ENCODE measurements at places on chromosomes 2 and 18. TPM values are rescaled to one million over a fixed set of nuclear protein-coding genes. Genes with fewer than 3 reads are reported as not detected.
A peak's percentile ranks its signal among the peaks of the same experiment; 100 is the strongest.

The DUSP2 gene
- 1.6 TPM for total RNA-seq

GRCh38 chr2:149488706-149489440, 98.7 kb downstream of the MMADHC start:
- no peak for DNase-seq

- no peak for DNase-seq
Observed at GRCh38 chr2:178804791-178805190, 2.4 kb downstream of the TTN start.

DNA sequence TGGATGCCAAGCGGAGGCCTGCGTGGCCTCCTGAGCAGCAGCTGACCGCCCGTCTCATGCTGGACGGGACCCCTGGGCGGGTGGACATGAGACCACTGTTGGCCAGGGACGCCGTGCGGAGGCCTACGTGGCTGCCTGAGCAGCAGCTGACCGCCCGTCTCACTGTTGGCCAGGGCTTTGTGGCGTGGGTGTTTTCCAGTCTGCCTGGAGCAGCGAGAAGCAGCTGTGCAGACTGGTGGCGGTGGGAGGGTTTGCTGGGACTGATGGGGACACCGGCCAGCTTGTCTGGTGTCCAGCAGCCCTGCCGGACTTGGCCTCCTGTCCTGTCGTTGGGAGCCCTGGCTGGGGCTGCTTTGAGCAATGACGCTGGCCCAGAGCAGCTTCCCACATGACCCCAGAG, 5.8 kb upstream of the D2HGDH start:
- peak; percentile 82 for DNase-seq

DNA sequence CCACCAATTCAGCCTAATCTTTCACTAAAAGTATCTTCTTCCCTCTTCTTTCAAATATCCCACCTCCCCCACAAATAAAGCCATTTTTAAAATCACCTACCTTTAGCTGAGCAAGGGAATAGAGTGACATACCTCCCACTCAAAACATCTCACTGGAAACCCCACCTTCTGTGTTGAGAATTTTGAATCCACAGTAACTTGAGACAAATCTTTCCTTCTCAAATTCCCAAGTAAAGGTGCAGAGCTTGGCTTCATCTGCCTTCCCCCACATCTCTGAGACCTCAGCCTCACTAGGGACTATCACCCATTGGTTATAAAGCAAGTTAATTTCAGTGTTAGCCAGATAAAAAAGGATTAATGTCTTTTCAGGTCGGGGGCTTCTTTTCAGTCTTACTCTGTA, 180.4 kb downstream of the INO80D start:
- no peak for DNase-seq

DNA sequence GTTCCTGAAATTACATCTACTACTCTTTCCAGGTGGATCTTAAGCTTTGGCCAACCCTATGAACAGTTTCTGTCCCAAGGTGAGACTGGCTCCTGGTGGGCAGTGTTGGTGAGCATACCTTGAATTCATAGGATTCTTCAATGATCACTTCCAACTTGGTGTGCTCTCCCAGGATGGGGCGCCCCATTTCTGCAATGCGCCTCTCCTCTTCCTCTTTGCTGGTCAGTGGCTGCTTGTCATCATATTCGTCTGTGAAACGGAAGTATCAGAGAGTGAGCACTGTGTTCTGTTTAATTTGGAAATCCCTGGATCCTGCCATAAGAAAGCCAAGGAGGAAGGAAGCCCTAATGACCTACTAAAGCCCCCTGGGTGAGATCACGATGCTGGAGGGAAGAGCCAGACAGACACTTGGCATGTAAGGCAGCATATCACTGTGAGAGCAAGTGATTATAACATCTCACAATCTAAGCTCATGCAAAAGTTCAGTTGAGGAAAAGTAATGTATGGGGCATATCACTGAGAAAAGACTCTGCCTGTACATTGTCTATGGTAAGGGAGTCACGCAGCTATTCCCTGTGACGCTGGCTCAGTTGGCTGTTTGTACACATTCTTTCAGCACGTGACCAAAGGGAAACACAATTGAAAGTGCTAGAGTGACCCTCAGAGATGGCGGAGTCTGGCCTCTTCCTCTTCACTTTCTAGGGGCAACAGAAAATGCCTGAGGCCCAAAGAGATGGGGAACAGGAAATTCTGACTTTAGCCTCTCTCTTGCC, 287.0 kb downstream of the SLC8A1 start:
- peak; percentile 33 for DNase-seq

The SERPINB7 gene
- total RNA-seq = not detected

DNA sequence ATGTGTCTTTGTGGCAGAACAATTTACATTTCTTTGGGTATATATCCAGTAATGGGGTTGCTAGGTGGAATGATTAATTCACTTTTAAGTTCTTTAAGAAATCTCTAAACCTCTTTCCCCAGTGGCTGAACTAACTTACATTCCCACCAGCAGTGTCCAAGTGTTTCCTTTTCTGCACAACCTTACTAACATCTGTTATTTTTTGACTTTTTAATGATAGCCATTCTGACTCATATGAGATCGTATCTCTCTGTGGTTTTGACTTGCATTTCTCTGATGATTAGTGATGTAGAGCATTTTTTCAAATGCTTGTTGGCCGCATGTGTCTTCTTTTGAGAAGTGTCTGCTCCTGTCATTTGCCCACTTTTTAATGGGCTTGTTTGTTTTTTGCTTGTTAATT, 43.1 kb upstream of the PTH2R start:
- no peak for DNase-seq
